ENCODE measurements at places on chromosomes 1 and 21. TPM values are rescaled to one million over a fixed set of nuclear protein-coding genes. Genes with fewer than 3 reads are reported as not detected.

OR2T29 gene
- total RNA-seq, result not detected

PIGR gene
- 7,504 TPM for total RNA-seq

DNA sequence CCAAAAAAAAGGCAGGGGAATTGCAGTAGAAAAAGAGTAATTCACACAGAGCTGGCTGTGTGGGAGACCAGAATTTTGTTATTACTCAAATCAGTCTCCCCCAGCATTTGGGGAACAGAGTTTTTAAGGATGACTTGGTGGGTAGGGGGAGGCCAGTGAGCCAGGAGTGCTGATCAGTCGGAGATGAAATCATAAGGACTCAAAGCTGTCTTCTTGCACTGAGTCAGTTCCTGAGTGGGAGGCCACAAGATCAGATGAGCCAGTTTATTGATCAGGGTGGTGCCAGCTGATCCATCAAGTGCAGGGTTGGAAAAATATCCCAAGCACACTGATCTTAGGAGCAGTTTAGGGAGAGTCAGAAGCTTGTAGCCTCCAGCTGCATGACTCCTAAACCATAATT, 23.7 kb upstream of the EDARADD start:
- no peaks in the 10 kb centered on the region for H3K4me1 ChIP-seq
- no peak for DNase-seq
- no peaks in the 10 kb centered on the region for H3K27me3 ChIP-seq
- no peaks in the 10 kb centered on the region for H3K36me3 ChIP-seq

C1orf141 gene
- not detected for total RNA-seq

CORT gene
- total RNA-seq, result not detected

GRCh38 chr1:214793708-214794107, 190.7 kb downstream of the CENPF start:
- no peaks in the 10 kb centered on the region for H3K4me1 ChIP-seq
- H3K27me3 ChIP-seq, result no peaks in the 10 kb centered on the region
- no peaks in the 10 kb centered on the region for H3K36me3 ChIP-seq
- no peak for DNase-seq
- no peak overlapping the region for H3K4me3 ChIP-seq

NPR1 gene
- total RNA-seq, result 2.3 TPM

- H3K4me1 ChIP-seq, result no peaks in the 10 kb centered on the region
- no peaks in the 10 kb centered on the region for H3K27me3 ChIP-seq
- DNase-seq, result no peak
- H3K27ac ChIP-seq, result no peak overlapping the region
Measured at GRCh38 chr1:89826594-89826993, 5.8 kb downstream of the LRRC8D start.

DNA sequence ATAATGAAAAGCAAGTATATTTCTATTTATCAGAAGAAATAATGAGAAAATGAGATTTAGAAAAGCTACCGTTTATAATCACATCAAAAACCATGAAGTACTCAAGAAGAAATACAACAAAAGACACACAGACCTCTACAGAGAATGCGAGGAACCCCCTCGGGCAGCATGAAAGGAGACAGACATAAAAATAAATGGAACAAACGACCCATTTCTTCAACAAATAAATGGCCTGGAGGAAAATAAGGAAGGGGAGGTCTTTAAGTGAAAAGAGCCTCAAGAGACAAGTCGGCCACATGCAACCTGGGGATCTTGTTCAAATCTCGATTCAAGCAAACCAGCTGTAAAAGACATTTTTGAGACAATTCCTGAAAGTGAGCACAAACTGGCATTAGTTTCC, 6.0 kb downstream of the CFAP74 start:
- H3K27me3 ChIP-seq, result no peaks in the 10 kb centered on the region
- no peak overlapping the region for H3K27ac ChIP-seq
- H3K4me3 ChIP-seq, result no peak overlapping the region
- no peaks in the 10 kb centered on the region for H3K4me1 ChIP-seq
- H3K36me3 ChIP-seq, result no peaks in the 10 kb centered on the region
- no peak for DNase-seq

DNA sequence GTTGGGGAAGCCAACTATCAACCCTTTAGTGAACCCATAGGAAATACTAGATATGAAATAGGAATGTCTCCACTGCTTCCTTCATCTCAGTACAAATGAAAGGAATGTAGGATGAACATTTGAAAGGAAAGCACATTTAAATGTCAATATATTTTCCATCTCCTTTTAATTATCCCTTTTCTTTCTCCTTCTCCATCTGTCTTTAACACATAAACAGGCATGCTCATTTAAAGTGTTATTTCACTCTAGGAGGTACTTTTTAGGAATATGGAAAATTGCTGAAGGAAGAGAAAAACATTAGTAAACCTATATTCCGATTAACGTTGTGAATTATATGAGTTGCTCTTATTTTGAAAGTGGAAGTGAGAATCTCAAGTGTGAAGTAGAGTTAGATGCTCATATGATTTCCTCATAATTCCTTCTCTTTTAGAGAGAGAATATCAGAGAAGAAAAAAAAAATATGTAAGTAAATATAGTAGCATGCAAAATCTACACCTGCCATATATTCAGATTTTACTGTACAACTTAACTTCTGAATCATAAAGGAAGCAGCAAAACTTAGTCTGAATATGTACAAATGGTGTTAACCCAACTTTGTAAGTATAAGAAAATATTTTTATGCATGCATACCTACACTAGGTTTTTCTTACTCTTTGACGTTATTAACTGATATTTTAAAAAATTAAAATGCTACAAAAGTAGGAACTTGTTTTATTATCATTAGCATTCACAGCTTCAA, 406.9 kb upstream of the B3GALT2 start:
- H3K27ac ChIP-seq, result no peak overlapping the region
- H3K27me3 ChIP-seq, result no peaks in the 10 kb centered on the region
- DNase-seq, result no peak

EFNA1 gene
- total RNA-seq, result 61.3 TPM

DNA sequence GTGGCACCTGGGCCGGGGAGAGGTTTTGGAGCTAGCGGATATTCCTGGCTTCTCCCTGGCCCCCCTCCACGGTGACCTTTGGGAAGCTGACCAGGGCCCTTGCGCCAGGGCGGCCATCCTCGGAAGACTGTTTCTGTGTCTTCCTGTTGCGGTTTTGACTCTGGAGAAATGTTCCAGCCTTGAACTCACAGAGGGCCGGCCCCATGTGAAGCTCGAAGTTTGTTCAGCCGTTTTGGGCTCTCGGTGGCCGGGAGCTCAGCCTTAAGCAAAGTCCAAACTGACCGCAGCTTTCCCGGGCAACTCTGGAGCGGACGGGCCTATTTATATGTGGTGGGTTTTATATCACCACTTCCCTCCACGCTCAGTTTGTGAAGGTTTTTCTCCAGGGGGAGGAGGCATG, 17.0 kb upstream of the WNT4 start:
- H3K4me1 ChIP-seq, result no peaks in the 10 kb centered on the region
- no peaks in the 10 kb centered on the region for H3K27me3 ChIP-seq
- no peak overlapping the region for H3K27ac ChIP-seq
- no peak for DNase-seq

DNA sequence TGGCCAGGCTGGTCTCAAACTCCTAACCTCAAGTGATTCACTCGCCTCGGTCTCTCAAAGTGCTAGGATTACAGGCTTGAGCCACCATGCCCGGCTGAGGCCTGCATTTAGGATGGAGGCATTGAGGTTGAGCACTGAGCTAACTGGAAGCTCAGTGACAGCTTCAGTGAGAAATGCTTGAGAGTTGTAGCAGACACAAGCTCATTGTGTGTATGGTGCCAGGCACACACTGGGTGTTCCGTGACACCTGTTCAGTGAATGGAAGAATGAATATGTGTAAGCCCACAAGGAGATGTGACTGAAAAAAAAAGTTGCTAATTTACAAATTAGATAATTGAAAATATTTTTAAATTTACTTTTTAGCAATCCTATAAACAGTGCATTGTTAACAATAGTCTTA, 21.8 kb downstream of the LURAP1 start:
- no peak overlapping the region for H3K27ac ChIP-seq
- H3K27me3 ChIP-seq, result no peaks in the 10 kb centered on the region
- no peak overlapping the region for H3K4me3 ChIP-seq

GRCh38 chr1:173603056-173603591, at the start of gene SLC9C2:
TSS of gene SLC9C2 (minus strand) at chr1:173603072. CDS start at chr1:173601776, 1,296 bp downstream.
- H3K27me3 ChIP-seq, result no peaks in the 10 kb centered on the region
- no peaks in the 10 kb centered on the region for H3K4me1 ChIP-seq
- no peak within 1 kb of the TSS for H3K4me3 ChIP-seq
- no peak within 1 kb of the TSS for H3K27ac ChIP-seq

CR1 gene
- total RNA-seq, result 0.42 TPM

RGS8 gene
- total RNA-seq, result not detected

PTAFR gene
- total RNA-seq, result 3.9 TPM

DNA sequence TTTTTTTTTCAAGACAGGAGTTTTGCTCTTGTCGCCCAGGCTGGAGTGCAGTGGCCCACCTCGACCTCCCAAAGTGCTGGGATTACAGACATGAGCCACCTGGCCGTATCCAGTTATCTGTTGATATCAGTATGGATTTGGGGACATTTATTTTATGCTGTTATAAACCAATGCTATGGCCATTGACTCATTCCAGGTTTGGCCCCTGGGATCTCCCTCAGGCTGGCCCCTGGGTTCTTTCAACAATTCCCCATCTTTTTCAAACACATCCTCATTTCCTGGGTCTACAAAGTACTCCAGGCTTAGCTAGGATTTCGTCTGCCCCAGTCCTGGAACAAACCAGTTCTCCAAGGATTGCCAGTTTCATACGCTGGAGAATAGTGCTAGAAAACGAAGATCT, 44.1 kb downstream of the WDR4 start:
- no peak overlapping the region for H3K27ac ChIP-seq
- H3K27me3 ChIP-seq, result no peaks in the 10 kb centered on the region
- DNase-seq, result no peak
- no peaks in the 10 kb centered on the region for H3K4me1 ChIP-seq
- no peak overlapping the region for H3K4me3 ChIP-seq

DNA sequence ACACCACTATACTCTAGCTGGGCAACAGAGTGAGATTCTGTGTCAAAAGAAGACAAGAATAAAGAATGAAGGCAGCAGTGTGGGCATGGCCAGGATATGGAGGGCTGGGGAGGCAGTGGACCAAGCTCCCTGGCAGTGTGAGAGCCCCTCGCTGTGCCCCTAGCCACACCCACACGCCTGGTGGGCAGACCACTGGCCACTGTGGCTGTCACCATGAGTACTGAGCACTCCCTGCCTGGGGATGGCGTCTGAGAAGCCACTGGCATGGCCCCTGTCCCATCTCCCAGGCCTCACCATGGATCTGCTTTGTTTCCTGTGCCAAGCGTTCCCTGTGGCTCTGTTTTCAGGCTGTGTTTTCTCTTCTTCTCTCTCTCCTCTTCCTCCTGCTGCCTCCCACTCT, 51.7 kb downstream of the STUM start:
- no peaks in the 10 kb centered on the region for H3K27me3 ChIP-seq
- H3K27ac ChIP-seq, result no peak overlapping the region
- no peak for DNase-seq
- H3K36me3 ChIP-seq, result no peaks in the 10 kb centered on the region
- H3K4me3 ChIP-seq, result no peak overlapping the region
- no peaks in the 10 kb centered on the region for H3K4me1 ChIP-seq

GRCh38 chr1:220243947-220244346, 28.3 kb downstream of the RAB3GAP2 start:
- H3K4me3 ChIP-seq, result no peak overlapping the region
- no peaks in the 10 kb centered on the region for H3K36me3 ChIP-seq
- H3K27me3 ChIP-seq, result no peaks in the 10 kb centered on the region
- H3K27ac ChIP-seq, result no peak overlapping the region
- H3K4me1 ChIP-seq, result no peaks in the 10 kb centered on the region
- DNase-seq, result no peak

DNA sequence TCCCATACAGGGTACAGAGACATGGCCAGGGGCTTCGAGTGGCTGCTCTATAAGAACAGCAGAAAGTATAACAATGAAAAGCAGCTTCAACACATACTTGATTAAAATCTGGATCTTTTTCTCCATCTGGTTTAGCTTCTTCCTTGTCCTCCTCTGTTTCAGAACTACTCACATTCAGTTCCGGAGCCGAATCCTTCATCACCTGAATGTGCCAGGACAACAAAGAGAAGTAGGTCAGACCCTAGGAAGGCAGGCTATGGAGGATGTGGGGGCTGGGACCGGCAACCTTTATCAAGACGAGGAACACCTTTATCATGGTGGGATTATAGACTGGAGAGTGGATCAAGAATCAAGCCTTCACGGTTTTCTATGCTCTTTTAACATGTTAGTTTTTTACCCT, 32.2 kb upstream of the RAP1GAP start:
- H3K4me1 ChIP-seq, result no peaks in the 10 kb centered on the region
- H3K27ac ChIP-seq, result no peak overlapping the region
- no peaks in the 10 kb centered on the region for H3K27me3 ChIP-seq
- H3K36me3 ChIP-seq, result no peaks in the 10 kb centered on the region

GRCh38 chr1:5140962-5141361, 486.6 kb downstream of the AJAP1 start:
- H3K4me1 ChIP-seq, result no peaks in the 10 kb centered on the region
- no peak overlapping the region for H3K27ac ChIP-seq

ERG gene
- 6.7 TPM for total RNA-seq

GRCh38 chr1:53520481-53520880, 61.3 kb downstream of the DMRTB1 start:
- H3K4me1 ChIP-seq, result no peaks in the 10 kb centered on the region
- no peaks in the 10 kb centered on the region for H3K27me3 ChIP-seq
- H3K36me3 ChIP-seq, result no peaks in the 10 kb centered on the region

DNA sequence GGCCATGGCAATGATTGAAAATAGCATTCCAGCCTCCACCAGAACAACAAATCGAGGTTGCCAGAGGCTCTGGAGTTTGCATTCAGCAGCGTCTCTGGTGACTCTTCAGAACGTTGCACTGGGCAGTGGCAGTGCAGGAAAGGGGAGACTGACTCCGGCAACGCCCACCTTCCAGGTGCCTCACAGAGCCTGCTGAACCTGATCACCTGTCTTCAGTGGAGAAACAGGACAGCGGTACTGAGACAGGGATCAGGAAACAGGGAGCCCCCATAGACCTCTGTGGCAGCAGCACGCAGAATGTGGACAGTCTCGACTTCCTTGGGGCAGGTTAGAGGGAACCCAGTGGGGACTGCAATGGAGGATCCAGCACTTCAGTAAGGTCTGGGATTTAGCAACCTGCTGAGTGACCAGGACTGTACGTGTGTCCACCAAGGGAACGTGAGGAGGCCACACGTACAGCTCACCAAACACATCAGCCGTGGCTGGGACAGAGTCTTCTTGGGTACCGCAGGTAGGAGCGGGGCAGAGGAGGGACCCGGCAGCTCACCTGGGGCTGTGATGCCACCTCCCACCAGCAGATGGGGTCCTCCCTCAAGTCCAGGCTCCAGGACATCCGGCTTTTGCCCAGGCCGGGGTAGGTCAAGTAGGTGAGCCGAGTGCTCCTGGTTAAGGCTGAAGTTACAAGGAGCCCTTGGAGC, 128.6 kb downstream of the PRDM2 start:
- peak; percentile 88 for DNase-seq
- H3K4me1 ChIP-seq, result peaks cover 4% of the 10 kb centered on the region
- H3K36me3 ChIP-seq, result no peaks in the 10 kb centered on the region
- H3K27ac ChIP-seq, result peak overlapping the region; percentile 33
- peak overlapping the region; percentile 5 for H3K4me3 ChIP-seq

DNA sequence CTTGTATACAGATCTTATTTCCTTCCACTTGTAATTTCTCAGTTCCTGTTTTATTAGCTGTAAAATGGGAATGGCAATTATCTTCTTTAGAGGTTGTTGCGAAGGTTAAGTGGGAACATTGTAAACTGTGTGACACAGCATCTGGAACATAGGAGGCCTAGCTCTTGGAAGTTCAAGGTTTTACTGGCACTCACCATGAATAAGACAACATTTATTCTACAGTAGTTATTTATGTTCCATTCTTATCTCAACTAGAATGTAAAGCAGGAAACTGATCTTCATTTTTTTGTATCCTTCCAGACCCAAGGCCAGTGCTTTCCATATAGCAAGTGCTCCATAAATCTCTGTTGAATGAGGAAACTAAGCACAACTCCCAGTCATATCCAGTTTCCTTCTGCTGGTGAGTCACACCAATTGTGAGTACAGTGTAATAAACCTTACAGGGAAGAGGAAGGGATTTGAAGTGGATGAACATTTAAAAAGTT, 1.4 kb downstream of the BCL10 start:
- H3K27me3 ChIP-seq, result no peaks in the 10 kb centered on the region
- H3K27ac ChIP-seq, result peak overlapping the region; percentile 99
- H3K36me3 ChIP-seq, result no peaks in the 10 kb centered on the region
- DNase-seq, result peak; percentile 59

Data from colonic mucosa (tissue), 4 donors.